ENCODE measurements at places on chromosomes 2 and 18. TPM values are rescaled to one million over a fixed set of nuclear protein-coding genes. Genes with fewer than 3 reads are reported as not detected.

The VIL1 gene
- 9.0 TPM for total RNA-seq

The SERPINB7 gene
- 0.19 TPM for total RNA-seq

DNA sequence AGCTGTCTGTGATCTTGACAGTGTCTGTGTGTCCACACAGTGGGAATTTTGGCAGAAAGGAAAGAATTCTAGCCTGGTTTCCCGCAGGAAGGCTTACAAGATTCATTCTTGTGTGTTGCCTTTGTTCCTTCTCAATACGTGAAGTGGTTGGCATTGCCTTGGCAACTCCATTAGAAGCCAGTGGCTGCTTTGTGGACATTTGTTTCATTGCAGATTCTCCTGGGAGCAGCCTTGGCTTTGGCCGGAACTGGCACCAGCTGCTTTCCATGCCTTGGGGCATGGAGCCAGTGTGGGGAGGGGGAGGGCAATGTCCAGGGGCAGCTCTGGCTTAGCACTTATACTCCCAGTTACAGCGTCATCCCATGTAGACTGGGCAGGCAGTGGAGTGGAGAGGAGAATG lies 39.4 kb downstream of the KIF5C start:
- no peak overlapping the region for H3K27ac ChIP-seq
- H3K27me3 ChIP-seq, result peaks cover 92% of the 10 kb centered on the region
- H3K4me3 ChIP-seq, result no peak overlapping the region
- H3K4me1 ChIP-seq, result no peaks in the 10 kb centered on the region

The B3GNT7 gene
- 14.4 TPM for total RNA-seq

DNA sequence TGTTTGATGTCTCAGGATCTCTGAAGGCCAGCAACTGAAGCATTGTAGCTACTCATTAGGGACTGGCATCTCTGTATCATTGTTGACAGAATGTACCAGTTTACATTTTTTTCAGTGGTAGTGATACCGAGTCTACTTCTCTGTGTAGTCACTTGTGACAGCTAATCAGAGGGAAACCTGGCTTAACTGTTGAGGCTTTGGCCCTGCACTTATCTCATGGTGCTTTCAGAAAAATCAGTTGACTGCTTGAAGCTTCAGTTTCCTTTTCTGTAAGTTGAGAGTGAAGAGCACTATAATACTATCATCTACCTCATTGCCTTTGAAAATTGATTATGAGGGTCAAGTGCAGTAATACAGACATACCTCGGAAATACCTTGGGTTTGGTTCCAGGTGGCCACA lies 90.0 kb downstream of the COMMD1 start:
- no peak for DNase-seq
- H3K36me3 ChIP-seq, result no peaks in the 10 kb centered on the region
- no peaks in the 10 kb centered on the region for H3K27me3 ChIP-seq

The HTR2B gene
- total RNA-seq, result not detected

- no peak for DNase-seq
- H3K4me1 ChIP-seq, result peaks cover 27% of the 10 kb centered on the region
- no peaks in the 10 kb centered on the region for H3K27me3 ChIP-seq
Observed at GRCh38 chr18:47893047-47893446, 37.4 kb downstream of the SMAD2 start.

- H3K4me1 ChIP-seq, result peaks cover 17% of the 10 kb centered on the region
- peaks cover 55% of the 10 kb centered on the region for H3K27me3 ChIP-seq
- DNase-seq, result no peak
- no peak overlapping the region for H3K4me3 ChIP-seq
- no peak overlapping the region for H3K27ac ChIP-seq
Observed at GRCh38 chr2:71787108-71787415, 333.7 kb downstream of the DYSF start.

Data from Calu3 (cell line).